ENCODE measurements at places on chromosomes 5 and 9.
A peak's percentile ranks its signal among the peaks of the same experiment; 100 is the strongest.

DNA sequence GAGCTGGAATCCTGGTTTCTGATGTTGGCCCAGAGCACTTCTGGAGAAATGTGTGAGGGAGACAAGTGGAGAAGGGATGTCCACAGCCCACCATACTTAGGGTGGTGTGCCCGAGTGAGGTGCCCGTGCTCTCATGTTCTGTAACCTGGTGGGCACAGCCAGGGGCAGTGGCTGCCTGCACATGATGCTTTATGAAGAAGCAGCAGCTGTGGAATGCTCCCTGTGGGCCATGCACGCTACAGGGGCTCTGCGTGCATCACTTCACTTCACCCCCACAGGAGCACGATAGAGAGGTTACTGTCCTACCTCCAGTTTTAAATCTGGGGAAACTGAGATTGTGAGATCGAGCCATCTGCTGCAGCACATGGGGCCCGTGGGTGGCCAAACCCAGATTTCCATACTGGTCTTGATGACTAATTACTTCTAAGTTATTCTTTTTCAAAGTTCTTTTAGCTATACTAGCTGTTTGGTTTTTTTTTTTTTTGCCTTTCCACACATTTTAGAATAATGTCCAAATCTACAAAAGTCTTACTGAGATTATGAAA is 441.6 kb downstream of the GADD45G start:
- DNase-seq: no peak

DNA sequence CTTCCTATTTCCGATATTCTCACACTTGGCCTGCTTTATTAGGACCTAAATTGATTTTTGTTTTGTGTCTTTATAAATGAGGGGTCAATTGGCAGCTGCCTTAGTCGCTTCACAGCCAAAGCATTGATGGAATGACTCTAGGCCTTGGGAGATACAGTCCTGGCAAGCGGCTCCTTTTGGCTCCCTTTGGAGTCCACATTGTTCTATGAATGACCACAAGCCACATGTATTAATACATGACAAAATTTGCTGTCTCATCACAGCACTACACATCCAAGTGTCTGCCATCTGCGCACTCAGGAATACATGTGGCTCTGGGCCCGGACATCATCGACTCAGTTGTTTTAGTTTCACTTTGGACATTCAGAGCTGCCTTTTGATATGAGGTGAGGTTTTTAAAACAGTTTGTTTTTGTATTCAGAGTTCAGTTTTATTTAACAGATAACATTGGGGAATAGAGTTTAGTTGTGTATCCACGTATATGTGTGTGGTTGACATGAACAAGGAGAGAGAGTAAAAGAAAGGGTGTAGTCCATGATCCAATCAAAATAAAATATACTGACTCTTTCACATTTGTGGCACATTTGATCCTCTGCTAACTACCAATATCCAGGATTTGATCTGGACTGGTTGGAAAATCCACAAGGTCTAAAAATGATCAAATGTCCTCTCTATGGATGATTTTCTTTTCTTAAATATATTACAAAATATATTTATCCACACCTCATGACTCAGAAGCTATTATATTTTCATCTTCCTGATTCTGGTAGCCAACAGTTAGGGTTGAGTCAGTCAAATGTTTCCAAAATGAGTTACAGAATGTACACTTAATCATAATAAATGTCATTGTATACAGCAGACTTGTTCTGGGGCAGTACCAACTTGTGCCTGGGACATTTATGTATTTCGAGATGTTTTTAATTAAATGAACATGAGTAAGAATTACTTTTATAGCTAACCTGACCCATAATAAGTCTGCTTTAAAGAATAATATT is 114.0 kb upstream of the MTAP start:
- DNase-seq: no peak

DNA sequence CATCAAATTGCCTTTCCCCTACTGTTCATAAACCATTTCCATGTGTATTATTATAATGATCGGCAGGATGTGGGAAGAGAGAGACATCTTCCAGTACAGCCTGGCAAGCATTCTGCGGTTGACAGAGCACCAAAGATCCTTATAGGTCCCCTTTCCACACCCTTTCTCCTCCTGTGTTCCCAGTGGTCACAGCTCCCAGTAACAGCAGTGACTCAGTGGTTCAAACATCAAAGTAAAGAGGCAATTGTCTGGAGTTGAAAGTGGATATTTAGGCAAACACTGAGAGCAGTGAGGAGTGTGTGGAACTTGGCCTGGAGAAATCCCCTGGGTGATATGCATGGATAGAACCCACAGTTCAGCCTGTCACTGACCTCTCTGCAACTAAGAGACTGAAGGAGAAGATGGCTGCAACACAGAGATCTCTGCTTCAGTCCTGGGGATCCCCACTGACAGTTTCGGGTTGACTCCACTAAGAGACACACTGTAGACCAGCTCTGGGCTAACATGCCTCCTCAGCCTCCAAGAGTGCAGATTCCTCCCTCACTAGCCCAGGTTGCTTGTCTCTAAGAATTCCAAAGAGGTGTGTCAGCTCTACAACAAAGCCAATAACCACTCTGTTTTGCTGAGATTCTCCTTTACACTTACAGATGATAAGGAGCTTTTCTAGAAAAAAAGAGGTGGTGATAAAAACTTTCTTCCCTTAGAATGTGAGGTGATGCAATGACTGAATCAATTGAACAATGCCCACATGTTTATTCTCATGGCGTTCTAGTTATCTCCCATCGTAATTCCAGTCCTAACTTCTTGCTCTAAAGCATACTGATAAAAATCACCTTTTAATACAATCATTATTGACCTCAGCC is 94.4 kb upstream of the IL6ST start:
- no peak for DNase-seq

DNA sequence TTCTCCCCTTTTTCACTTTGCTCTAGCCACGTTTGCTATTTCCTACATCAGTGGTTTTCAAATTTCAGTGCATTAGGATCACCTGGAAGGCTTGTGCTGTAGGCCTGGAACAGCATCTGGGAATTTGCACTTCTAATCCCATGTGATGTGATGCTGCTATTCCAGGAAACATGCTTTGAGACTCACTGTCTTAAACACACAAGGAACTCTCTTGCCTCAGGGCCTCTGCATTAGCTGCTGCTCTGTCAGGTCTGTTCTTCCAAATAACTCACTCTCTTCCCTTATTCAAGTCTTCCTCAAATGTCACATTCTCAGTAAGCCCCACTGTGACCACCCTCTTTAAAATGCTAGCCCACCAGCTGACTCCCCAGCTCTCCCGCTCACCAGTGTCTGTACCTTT is 204.0 kb downstream of the DNAH5 start:
- DNase-seq: no peak

DNA sequence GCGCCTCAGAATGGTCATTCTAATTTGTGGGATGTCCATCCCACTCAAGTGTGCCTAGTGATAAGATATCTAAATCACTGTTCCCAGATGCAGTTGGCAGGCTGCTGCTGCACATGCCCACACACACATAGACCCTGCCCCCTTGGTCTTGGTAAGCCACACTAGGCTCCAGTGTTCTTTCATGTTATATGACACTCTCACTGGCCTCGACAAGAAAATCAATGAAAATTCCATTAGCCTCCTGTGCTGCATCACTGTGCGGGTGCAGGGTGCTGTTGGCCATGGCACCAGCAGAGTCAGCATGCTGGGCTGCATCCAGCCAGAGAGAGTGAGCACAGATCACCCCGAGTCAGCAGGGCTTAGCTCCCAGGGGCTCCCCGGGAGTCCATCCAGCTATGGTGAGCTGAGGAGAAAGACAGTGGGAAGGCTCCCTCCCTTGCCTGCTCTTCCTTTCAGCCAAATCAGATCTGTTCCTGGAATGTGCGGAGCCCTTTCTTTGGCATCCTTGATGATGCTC is 59.9 kb downstream of the ABLIM3 start:
- no peak for DNase-seq

GRCh38 chr9:104301755-104302154 is 202.3 kb upstream of the OR13F1 start:
- no peak for DNase-seq

DNA sequence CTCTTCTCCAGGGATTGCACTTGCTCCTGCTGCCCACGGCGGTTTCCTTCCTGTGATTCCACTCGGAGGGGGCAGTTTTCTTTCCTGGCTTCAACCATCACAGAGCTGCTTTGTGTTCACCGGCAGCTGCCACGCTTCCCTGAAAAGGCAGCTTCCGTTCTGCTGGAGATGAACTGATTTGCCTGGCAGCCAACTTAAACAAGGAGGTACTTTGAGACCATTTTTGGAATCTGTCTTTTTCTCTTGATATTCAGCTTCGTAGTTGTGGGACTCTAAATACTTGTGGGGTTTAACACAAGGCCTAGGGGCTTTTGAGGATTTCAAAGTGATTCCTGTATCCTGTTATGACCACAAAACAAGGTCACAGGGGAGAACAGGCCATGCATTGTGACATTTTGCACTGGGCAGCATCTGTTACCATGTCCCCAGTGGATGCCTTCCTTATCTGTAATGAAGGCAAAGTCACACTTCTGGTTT is 192.0 kb downstream of the MTRR start:
- DNase-seq: no peak

- DNase-seq: no peak
These were observed 67.4 kb upstream of the HRH2 start for GRCh38 chr5:175590471-175590881.

GRCh38 chr5:181160152-181160754 is 12.9 kb downstream of the OR2V2 start:
- peak; percentile 64 for DNase-seq

DNA sequence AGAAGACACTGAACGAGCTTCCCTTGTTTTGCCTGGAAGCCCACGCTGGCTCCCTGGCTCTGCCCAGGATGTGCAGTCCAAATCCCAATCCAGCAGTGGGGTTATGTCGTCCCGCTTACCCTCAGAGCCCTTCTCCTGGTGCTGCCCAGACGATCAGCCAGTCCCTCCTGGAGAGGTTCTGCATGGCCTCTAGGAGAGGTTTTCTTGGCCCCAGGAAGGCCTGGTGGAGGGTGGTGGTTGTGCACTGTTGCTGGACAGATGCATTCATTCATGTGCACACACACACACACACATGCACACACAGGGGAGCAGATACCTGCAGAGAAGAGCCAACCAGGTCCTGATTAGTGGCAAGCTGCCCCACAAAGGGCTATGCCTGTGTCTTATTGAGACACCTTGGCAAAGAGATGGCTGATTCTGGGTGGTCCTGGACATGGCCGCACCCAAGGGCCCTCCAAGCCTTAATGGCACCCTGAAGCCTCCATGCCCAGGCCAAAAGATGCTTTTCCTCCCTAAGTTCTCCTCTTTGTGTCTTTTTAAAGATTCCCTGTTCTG is 10.5 kb upstream of the OLFM1 start:
- no peak for DNase-seq

DNA sequence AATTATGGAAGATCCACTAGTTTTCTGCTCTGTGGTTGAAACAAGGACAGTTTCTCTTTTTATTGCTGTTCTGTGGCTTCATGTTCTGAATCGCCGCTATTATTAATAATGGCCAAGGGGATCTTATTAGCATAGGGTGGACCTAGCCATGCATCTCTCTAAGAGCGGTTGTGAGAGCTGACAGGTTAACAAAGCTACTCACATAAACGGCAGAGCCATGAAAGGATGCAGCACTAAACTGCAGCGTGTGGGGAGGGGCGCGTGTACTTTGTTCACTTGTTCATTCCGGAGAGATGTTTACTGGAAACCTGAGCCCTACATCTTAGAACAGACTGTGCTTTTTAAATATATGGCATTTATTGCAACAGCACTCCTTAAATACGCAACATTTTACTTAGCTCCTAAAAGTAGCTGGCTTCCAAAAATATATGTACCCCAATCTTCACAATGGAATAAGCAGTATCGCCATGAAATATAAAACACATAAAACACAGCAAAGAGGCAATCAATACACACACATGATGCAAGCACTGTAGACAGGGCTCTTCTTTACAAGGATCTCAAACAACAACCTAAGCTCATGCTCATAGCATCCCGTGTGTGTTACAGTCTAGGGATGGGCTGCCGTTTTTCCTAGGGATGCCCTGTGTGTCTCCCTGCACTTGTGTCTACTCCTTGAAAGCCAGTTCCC is 424.6 kb downstream of the MED10 start:
- DNase-seq: no peak

- DNase-seq: no peak
These were observed 388.8 kb downstream of the KDM4C start for GRCh38 chr9:7146582-7146981.

DNA sequence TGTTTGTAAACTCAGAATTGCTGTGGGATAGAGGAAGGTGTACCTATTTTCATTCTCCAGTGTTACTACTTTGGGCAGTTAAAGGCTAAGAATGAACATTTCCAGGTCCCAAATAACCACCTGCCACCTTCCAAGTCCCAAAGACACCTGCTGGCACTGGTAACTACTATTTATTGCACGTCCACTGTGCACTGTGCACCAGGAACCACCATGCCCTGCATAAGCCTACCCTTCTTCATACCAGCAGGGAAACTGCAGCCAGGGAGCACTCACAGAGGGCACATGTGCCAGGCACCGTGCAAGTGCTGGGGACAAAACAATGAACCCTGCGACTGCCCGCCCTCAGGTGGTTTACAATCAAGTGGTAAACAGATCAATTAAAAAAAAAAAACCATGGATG is 34.9 kb downstream of the RAPGEF1 start:
- DNase-seq: no peak

- DNase-seq: no peak
These were observed 2060.5 kb downstream of the MAT2B start for GRCh38 chr5:165565911-165566310.

GRCh38 chr9:128392302-128393144 is 21.3 kb downstream of the URM1 start:
- DNase-seq: no peak

- DNase-seq: no peak
These were observed 87.8 kb downstream of the JAK2 start for GRCh38 chr9:5072871-5073270.

GRCh38 chr5:117082977-117083376 is 508.4 kb upstream of the SEMA6A start:
- no peak for DNase-seq

DNA sequence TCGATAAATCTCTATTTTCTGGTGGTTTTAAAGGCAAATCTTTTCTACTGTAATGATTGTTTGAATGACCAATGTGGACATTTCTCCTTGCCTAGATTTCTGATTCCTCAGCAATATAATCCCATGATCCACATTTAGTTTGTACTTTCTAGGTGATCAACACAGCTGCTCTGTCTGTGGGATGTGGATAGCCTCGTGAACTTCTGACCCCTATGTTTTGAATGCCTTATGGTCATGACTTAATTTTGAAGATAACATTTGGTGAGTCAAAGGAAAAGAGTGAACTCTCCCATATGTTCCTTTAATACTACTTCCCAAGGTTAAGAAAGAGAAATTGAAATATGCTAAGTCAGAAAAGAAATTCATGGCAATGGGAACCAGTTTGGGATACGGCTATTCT is 147.5 kb downstream of the CAVIN4 start:
- DNase-seq: no peak

GRCh38 chr9:118643118-118643517 is 726.1 kb downstream of the BRINP1 start:
- no peak for DNase-seq

GRCh38 chr5:56147659-56148230 is 85.4 kb downstream of the ANKRD55 start:
- DNase-seq: no peak

GRCh38 chr9:130763331-130764171 is 70.0 kb downstream of the EXOSC2 start:
- no peak for DNase-seq
